ENCODE measurements at places on chromosomes 16 and 17.
A peak's percentile ranks its signal among the peaks of the same experiment; 100 is the strongest.

- no peak for DNase-seq
Measured at GRCh38 chr16:68936736-68937631, 93.7 kb downstream of the TANGO6 start.

- no peak for DNase-seq
Measured at GRCh38 chr17:43768943-43769342, 9.8 kb downstream of the DUSP3 start.

GRCh38 chr17:74552037-74552436 lies 6.1 kb upstream of the CD300C start:
- no peak for DNase-seq

GRCh38 chr16:72928090-72928981 lies 119.6 kb downstream of the ZFHX3 start:
- DNase-seq = no peak

DNA sequence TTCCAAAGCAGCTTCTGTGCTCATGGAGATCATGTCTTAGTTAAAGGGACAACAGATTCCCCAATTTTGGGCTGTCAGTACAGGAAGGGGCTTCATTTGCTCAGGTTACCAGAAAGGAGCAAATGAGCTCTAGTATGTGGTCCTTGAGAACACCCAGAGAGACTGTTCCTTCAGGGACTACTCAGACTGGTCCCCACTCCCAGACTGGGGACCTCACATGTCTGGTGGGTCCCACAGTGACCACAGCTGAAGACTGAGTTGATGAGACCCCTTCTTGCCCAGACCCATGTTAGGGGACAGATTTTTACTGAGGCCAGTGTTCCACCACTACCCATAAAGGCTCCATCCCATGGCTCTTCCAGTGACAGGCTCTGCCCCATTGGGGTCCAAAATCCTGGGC lies 1695.2 kb downstream of the TP53TG3F start:
- no peak for DNase-seq

GRCh38 chr16:54936201-54936978 lies 5.7 kb downstream of the IRX5 start:
- peak; percentile 39 for DNase-seq

- DNase-seq = no peak
Measured at GRCh38 chr17:75067856-75068255, 19.9 kb upstream of the SLC16A5 start.

DNA sequence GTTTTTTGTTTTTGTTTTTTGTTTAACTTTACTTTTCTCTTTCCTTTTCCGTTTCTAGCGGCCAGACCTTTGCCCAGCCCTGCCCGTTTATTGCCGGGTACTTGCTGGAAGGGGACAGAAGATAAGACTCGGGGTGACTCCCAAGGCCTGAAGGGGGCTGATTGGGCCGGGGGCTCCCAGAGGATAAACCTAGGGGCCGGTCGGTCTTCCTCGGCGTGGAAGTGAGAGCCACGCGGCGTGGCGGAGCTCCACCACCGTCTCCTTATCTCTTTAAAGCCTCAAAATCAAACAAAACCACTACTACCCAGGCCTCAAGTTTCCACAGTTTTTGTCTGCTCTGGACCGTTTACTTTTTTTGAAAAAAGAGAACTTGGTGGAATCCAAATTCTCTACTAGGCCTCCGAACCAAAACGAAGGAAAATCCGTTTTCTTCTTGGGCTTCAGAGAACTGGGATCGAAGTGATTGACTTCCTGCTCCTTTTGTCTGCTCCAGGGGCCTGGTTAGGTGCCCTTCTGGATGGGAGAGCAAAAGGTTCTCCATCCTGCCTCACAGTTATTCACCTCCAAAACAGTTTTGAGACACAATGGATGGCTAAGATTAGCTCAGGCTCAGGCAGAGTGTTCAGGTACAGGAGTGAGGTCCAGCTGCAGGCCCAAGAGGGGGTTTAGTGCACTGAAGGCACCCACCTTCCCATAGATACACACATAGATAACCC lies 8.5 kb upstream of the HOXB9 start:
- no peak for DNase-seq
